ENCODE measurements at places on chromosomes 5 and 9.

GRCh38 chr5:82821846-82822633 lies 255.2 kb downstream of the TMEM167A start:
- no peak for DNase-seq

GRCh38 chr9:70552561-70552960 lies 138.1 kb upstream of the KLF9 start:
- no peak for DNase-seq

DNA sequence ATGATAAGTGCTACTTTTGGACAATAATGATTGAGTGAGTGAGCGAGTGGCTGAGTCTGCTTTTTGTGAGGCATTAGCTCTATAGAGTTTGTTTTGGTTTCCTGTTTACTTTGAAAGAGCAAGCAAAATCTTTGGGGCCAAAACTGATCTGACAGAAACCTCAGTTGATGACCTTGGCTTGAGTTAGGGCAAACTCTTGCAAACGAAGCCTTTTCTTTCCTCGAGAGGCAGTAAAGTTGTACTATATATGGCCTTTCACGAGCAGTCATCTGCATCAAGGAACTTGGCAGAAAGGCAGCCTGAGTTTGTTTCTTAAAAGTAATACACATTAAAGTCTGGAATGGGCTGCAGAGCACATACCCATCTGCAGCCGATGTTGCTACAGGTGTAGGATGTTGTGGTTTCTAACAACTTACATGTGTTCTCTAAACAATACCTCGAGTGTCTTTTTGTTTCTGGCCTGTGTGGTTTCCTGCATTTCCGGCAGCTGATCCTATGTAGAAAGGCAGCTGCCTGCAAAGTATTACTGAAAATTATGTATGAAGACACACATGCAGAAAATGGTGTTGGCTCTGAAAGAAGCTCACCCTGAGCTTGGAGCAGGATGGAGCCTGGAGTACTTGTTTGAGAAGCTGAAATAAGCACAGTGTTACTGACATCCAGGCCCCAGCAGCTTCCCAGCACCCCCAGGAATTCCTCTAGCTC lies 60.8 kb downstream of the FOXD1 start:
- no peak for DNase-seq

GRCh38 chr5:111063709-111064322 lies 7.7 kb upstream of the TSLP start:
- DNase-seq: no peak

DNA sequence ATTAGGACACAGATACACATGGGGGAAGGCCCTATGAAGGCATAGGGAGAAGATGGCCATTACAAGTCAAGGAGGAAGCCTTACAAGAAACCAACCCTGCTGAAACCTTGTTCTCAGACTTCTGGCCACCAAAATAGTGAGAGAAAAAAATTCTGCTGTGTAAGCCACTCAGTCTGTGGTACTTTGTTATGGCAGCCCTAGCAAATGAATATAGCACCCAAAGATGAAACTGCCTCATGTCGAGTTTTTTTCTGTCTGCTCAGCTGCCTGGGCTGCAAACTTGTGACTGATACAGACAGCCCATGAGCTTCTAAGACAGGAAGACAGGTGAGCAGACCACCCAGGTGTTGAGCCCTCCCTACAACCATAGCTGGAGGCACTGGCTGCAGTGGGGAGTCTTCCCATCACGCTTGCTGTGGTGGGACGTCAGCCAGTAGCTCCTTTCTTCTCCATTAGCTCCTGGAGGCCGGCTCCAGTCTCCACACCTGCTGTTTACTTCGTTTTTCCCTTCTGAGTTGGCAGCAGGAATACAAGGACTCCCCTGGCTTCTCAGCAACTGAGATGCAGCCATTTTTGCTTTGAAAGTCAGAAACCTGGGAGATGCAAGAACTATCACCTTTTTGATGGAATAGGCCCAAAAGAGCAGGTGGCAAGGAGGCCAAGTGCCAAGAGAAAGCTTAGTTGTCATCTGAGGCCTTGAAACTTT lies 164.9 kb downstream of the SEMA6A start:
- no peak for DNase-seq

- no peak for DNase-seq
Measured at GRCh38 chr5:167488371-167488770, 803.1 kb upstream of the WWC1 start.

GRCh38 chr9:79053598-79053997 lies 518.2 kb upstream of the TLE4 start:
- no peak for DNase-seq

DNA sequence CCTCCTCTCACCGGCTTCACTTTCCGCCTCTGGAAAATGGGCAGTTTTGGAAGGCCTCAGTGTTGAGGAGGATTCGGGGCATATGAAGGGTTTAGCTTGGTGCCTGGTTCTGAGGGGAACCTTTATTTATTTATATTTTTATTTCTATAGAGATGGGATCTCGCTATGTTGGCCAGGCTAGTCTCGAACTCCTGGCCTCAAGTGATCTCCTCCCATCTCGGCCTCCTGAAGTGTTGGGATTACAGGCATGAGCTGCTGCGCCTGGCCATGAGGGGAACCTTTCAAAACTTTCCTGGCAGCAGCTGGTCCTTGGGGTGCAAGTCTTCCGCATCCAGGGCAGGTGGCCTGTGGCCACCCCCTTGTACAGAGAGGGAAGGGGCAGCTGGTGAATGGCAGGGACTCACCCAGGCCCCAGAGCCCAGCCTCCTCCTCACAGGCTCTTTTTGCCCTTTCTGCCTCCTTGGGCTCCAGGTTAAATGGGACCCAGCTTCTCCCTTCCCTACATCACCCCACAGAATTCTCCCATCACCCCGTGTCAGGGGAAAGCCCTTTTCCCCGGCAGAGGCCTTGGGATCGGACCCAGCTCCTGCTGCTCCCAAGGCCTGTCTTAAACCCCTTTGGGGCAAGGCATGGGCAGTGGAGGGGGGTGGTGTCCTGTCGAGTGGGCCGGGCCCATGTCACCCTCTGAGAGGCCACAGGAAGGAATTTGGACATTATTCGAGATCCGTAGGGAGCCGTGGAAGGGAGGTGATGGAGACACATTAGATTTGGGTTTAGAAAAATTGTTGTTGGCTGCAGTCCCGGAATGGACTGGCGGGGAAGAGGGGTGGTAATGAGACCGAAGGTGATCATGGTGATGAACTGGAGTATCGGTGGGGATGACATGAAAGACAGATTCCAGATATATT lies 5.9 kb downstream of the NCS1 start:
- no peak for DNase-seq

DNA sequence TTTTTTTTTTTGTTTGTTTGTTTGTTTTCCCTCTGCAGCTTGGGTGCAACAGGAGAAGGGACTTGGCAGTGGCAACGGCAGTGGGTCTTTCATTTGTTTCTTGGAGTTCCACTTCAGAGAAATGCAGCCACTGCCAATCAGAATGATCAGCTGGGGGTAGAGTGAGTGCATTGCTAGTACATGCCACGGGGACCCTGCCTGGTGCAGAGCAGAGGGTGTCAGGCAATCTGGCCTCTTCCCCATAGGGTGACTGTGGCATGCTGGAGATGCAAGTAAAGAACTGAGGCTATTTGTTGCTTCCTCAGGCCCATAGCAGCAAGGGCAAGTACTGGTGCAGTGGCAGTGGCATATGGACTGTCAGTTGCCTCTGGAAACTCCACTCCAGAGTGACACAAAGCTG lies 1073.6 kb upstream of the EDIL3 start:
- no peak for DNase-seq

- DNase-seq: no peak
Measured at GRCh38 chr5:148063861-148064260, at the start of gene SPINK5. Gene SPINK5, plus strand, starts transcription at chr5:148063980. Its CDS starts 65 bp downstream, at chr5:148064045.

GRCh38 chr9:79568337-79569101 lies 3.2 kb upstream of the TLE4 start:
- DNase-seq: no peak
